ENCODE measurements at places on chromosomes 3 and 15. TPM values are rescaled to one million over a fixed set of nuclear protein-coding genes. Genes with fewer than 3 reads are reported as not detected.
A peak's percentile ranks its signal among the peaks of the same experiment; 100 is the strongest.

DNA sequence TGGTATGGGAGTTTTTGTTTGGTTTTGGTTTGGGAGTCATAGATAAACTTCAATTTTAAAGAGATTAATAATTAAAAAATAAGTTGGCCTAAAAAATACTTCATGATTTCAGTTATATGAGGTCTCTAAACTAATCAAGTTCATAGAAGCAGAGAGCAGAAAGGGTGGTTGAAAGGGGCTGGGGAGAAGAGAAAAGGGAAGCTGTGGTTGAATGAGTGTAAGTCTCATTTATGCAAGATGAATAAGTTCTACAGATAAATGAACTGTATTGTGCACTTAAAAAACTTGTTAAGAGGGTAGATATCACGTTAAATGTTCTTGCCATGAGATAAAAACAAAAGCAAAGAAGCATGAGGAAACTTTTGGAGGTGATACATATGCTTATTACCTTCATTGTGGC is 188.7 kb downstream of the NSUN3 start:
- H3K27me3 ChIP-seq: no peaks in the 10 kb centered on the region
- H3K27ac ChIP-seq: no peak overlapping the region
- DNase-seq: no peak
- no peak overlapping the region for H3K4me3 ChIP-seq
- H3K4me1 ChIP-seq: no peaks in the 10 kb centered on the region
- no peaks in the 10 kb centered on the region for H3K36me3 ChIP-seq

DNA sequence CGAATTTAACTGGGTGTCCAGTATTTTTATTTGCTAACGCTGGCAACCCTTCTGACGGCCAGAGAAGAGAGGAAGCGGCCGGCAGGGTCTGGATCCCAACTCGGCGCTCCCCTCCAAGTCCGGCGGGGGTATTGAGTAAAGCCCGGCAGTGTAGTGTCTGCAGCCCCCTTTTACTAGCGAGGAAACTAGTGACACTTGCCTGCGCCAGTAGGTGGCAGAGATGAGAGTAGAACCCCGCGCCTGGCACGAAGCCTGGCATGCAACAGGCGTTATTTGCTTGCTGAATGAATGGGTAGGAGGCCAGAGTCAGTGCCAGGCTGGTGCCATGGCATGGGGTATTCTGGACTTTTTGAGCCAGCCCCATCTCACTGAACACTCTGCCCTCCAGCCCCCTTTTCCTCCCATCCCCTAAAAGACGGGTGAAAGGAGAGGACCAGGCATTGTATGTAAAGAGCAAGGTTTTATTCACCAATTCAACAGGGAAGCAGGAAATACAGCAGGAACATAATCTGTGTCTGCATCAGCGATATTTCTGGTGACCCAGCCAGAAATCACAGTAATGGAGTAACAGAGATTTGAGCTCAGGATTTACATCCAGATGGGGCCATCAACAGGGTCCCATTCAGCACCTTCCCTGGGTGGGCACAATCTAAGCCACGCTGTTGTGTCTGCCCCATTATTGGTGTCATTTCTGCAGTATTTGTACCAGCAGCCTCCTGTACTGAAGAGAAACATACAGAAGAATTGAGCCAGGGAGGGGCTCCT is 788 bp upstream of the WDR73 start:
- H3K36me3 ChIP-seq: peaks cover 9% of the 10 kb centered on the region
- peak; percentile 86 for DNase-seq
- peaks cover 20% of the 10 kb centered on the region for H3K4me1 ChIP-seq
- H3K4me3 ChIP-seq: peak overlapping the region; percentile 18
- H3K27me3 ChIP-seq: no peaks in the 10 kb centered on the region

GRCh38 chr3:187902936-187903335 is 157.7 kb upstream of the BCL6 start:
- H3K4me3 ChIP-seq: no peak overlapping the region
- no peaks in the 10 kb centered on the region for H3K4me1 ChIP-seq
- no peaks in the 10 kb centered on the region for H3K27me3 ChIP-seq
- H3K36me3 ChIP-seq: no peaks in the 10 kb centered on the region

- H3K4me1 ChIP-seq: no peaks in the 10 kb centered on the region
- DNase-seq: no peak
- no peak overlapping the region for H3K4me3 ChIP-seq
These were observed 184.5 kb downstream of the USP13 start for GRCh38 chr3:179837374-179837773.

DNA sequence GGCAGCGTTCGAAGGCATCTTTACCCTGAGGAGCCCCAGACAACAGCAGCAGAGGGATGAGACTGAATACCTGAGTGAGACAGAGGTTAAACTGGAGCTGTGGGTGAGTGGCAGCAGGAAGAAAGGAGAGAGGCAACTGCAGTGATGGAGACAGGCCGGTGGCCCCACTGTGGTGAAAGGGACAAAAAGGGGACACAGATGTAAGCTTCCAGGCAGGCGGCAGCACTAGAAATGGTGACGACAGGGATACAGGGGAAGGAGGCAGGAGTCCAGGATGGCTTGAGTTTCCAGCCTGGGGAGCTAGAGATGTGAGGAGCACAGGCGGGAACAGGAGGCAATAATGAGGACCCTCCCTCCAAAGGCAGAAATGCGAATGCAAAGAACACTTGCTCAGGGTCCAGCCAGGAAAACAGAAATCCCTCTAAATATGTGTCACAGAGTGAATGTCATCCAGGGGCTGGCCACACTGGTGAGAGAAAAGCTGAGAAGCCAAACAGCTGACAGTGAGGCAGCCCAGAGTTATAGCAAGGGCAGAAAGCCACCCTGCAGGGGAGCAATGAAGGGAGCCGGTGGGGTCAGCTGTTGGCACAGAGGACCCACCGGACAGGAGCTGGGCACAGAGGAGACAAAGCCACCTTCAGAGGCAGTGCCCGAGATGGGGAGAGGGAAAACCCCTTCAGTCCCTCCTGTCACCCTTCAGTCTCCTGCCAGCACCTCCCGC is 70.1 kb downstream of the TBC1D2B start:
- H3K36me3 ChIP-seq: no peaks in the 10 kb centered on the region
- no peak overlapping the region for H3K4me3 ChIP-seq
- H3K4me1 ChIP-seq: peaks cover 26% of the 10 kb centered on the region
- DNase-seq: peak; percentile 57

- DNase-seq: peak; percentile 75
- no peak overlapping the region for H3K4me3 ChIP-seq
- no peaks in the 10 kb centered on the region for H3K27me3 ChIP-seq
- H3K27ac ChIP-seq: no peak overlapping the region
These were observed 7.7 kb downstream of the TNK2 start for GRCh38 chr3:195900436-195901355.

- peak; percentile 47 for DNase-seq
- no peaks in the 10 kb centered on the region for H3K27me3 ChIP-seq
- H3K36me3 ChIP-seq: no peaks in the 10 kb centered on the region
- peaks cover 4% of the 10 kb centered on the region for H3K4me1 ChIP-seq
- H3K27ac ChIP-seq: no peak overlapping the region
- H3K4me3 ChIP-seq: no peak overlapping the region
These were observed 33.3 kb downstream of the CA12 start for GRCh38 chr15:63348392-63348791.

SLC2A2 gene
- total RNA-seq: not detected

GRCh38 chr3:12797892-12798558 is 1.5 kb downstream of the CAND2 start:
- no peak for DNase-seq
- no peak overlapping the region for H3K4me3 ChIP-seq
- no peaks in the 10 kb centered on the region for H3K27me3 ChIP-seq
- H3K36me3 ChIP-seq: no peaks in the 10 kb centered on the region

GRCh38 chr3:114011059-114011797 is 45.1 kb downstream of the CCDC191 start:
- H3K4me3 ChIP-seq: no peak overlapping the region
- DNase-seq: no peak
- no peaks in the 10 kb centered on the region for H3K36me3 ChIP-seq
- H3K27ac ChIP-seq: no peak overlapping the region
- H3K4me1 ChIP-seq: no peaks in the 10 kb centered on the region

- no peaks in the 10 kb centered on the region for H3K27me3 ChIP-seq
- no peak for DNase-seq
- H3K4me3 ChIP-seq: no peak overlapping the region
- no peaks in the 10 kb centered on the region for H3K36me3 ChIP-seq
These were observed 30.8 kb upstream of the SLC25A36 start for GRCh38 chr3:140910860-140911259.

DNA sequence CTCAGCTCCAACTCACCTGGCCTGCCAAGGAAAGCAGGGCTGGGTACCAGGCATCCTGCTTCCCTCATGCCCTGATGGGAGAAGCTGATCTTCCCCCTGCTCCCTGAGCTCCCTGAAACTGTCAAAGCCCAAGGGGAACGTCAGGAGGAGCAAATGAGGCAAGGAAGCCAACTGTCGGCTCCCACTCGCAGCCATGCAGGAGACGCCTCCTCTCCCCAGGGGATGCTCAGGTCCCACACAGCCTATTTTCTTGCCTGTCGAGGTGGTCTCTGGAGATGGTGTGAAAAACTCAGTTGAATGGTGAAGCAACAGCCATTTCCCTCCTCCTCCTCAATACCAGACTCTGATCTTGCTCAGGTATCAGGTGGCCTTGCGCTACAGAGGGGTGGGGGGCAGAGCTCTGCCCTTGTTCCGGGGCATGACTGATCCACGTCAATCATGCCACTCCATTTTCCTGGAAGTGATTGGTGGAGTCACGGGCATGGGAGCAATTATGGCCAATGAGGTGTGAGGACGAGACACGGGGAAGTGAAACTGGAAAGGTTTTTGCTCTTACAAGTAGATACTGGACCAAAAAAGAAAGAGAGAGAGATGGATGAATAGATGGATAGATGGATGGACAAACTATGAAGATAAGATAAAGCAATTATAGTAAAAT is 58.2 kb downstream of the SLC6A1 start:
- H3K27ac ChIP-seq: no peak overlapping the region
- H3K36me3 ChIP-seq: no peaks in the 10 kb centered on the region
- DNase-seq: no peak
- H3K27me3 ChIP-seq: peaks cover 15% of the 10 kb centered on the region

GRCh38 chr3:10600296-10600714 is 94.9 kb upstream of the ATP2B2 start:
- DNase-seq: no peak
- H3K27ac ChIP-seq: no peak overlapping the region
- H3K4me3 ChIP-seq: no peak overlapping the region
- peaks cover 2% of the 10 kb centered on the region for H3K27me3 ChIP-seq
- H3K36me3 ChIP-seq: no peaks in the 10 kb centered on the region

GP9 gene
- 3.0 TPM for total RNA-seq

GRCh38 chr3:112685956-112686799 is 45.2 kb upstream of the CCDC80 start:
- no peaks in the 10 kb centered on the region for H3K27me3 ChIP-seq
- H3K4me1 ChIP-seq: no peaks in the 10 kb centered on the region
- no peak overlapping the region for H3K27ac ChIP-seq

DNA sequence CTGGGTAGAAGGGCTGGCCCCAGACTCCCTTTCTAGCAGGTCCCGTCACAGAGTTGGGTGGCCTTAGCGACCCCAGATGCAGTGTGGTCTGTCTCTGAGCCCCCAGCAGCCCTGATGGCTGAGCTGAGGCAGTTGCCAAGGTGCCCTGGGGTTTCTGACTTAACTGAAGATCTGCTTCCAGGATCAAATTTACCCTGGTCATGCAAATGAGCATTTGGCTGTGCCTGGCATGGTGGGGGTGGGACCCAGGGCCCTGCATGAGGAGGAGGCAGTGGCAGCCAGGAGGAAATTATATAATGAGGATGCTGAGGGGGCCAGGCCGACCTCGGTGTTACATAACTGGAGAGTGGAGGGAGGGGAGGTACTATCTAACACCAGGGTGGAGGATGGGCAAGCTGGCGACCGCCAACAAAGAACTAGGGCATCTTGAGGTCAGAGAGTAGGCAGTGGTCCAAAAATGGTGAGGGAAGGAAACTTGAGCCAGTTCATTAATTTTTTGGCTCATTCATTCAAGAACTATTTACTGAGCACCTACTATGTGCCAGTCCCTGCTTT is 16.4 kb downstream of the PLEKHO2 start:
- no peaks in the 10 kb centered on the region for H3K36me3 ChIP-seq
- no peak overlapping the region for H3K4me3 ChIP-seq
- H3K4me1 ChIP-seq: peaks cover 33% of the 10 kb centered on the region
- H3K27ac ChIP-seq: peak overlapping the region; percentile 40
- peak; percentile 57 for DNase-seq

DNA sequence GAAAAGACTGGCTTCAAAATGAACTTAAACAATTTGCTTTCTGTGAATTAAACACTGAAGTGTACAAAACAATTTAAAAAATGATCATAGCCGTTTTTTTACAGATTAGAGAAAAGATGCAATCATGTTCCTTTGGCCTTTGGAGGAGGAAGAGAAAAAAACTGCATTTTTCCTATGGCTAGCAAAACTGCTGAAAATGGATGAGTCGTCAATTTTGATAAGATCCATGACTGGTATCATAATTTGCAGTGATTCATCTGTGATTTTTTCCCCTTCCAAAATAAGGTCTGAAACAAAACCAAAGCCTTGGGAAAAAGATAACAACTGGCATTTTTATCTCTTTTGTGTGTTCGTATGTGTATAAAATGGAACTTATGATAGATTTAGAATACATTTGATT is 255.6 kb upstream of the SATB1 start:
- H3K36me3 ChIP-seq: no peaks in the 10 kb centered on the region
- H3K27me3 ChIP-seq: no peaks in the 10 kb centered on the region
- no peak for DNase-seq
- H3K4me1 ChIP-seq: no peaks in the 10 kb centered on the region
- no peak overlapping the region for H3K4me3 ChIP-seq

KLHL18 gene
- total RNA-seq: 13.4 TPM

DNA sequence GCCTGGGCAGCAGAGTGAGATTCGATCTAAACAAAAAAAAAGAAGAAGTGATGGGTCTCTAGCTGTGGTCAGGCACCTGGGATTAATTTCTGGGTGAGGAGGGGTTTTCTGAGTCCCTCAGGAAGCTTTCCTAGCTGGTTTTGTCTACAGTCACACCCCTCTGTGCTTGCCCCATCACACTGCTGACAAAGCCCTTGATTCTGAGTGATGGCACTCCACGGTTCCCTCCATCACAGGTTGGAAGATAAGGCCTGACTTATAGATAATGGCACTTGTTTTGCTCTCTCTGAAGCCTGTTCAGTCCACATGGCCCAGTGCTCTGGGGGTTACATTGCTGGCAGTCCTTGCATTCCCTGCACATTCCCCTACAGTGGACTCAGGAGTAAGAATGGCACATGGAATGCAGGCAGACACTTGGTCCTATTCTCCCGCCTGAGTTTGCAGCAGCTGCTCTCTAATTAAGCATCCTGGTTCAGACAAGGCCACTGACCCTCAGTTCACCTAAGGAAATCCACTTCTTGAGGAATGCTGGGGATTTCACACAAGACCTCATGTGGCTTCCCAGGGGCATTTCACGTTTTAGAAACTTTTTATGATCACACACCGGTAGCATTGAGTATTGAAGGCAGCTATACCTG is 81.0 kb upstream of the NMNAT3 start:
- no peak overlapping the region for H3K4me3 ChIP-seq
- H3K27me3 ChIP-seq: no peaks in the 10 kb centered on the region
- no peaks in the 10 kb centered on the region for H3K36me3 ChIP-seq
- DNase-seq: no peak
- H3K27ac ChIP-seq: no peak overlapping the region

DNA sequence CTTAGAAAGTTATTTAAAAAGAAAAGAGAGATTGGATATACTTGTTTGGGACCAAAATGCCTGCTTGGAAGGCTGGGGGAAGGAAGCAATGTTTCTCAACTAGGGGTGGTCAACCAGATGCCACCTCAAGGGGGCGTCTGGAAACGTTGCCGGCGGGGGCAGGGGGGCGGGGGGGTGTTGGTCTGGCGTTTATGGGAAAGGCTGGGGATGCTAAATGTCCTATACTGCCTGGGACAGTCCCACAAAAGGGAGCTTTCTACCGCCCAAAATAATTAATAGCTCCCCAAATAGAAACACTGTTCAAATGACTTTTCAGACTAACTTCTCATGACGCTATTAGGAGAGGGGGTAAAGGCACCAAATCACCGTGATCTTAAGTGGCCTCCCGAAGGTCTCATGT is 2.2 kb downstream of the POLG start:
- DNase-seq: peak; percentile 7
- H3K27me3 ChIP-seq: no peaks in the 10 kb centered on the region
- H3K27ac ChIP-seq: no peak overlapping the region

Measured in lung (tissue), 17 donors.